ENCODE measurements at places on chromosomes 12 and 14.

GRCh38 chr12:29160230-29160629 lies 11.2 kb downstream of the FAR2 start:
- no peak for DNase-seq

DNA sequence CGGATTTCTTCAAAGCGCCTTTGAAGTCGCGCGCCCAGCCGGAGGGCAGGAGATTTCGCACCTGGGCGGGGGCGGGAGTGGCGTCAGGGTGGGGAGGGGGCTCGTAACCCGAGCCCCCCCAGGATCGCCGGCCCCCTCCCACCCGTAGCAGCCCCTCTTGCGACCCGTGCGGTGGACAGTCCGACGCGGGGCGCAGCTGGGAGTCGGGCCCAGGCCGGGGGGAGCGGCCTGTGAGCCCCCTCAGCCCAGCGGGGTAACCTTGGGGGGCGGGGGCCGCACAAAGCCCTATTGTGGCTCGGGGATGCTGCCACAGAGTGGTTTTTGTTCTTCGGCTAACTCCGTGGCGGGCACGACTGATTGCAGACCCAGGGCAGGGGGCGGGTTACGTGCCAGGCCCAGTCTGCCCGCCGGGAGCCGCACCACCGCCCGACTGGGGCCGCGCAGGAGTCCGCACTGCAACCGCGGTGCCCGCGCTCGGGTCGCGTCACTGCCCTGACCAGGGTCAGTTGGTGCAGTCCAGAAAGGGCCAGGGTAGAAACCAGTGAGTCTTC lies 4.2 kb upstream of the AAAS start:
- no peak for DNase-seq

DNA sequence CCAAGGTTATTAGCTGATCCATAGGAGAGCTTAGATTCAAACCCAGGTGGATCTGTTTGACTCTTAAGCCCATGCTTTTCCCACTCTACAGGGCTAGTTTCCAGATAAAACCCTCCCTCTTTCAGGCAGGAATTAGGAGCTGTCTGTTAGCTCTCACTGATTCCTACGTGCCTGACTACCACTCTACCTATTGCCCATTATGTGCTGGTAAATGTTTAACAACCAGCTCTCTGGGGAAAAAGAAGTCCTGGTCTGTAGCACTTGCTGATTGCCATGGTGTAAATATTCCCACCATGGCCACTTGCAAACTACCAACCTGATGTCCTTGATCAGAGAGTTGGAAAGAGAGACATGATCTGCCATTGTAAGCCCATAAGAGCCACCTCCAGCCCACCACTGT lies 65.5 kb upstream of the BDKRB2 start:
- DNase-seq = no peak

GRCh38 chr12:91769736-91770135 lies 375.9 kb downstream of the BTG1 start:
- no peak for DNase-seq

DNA sequence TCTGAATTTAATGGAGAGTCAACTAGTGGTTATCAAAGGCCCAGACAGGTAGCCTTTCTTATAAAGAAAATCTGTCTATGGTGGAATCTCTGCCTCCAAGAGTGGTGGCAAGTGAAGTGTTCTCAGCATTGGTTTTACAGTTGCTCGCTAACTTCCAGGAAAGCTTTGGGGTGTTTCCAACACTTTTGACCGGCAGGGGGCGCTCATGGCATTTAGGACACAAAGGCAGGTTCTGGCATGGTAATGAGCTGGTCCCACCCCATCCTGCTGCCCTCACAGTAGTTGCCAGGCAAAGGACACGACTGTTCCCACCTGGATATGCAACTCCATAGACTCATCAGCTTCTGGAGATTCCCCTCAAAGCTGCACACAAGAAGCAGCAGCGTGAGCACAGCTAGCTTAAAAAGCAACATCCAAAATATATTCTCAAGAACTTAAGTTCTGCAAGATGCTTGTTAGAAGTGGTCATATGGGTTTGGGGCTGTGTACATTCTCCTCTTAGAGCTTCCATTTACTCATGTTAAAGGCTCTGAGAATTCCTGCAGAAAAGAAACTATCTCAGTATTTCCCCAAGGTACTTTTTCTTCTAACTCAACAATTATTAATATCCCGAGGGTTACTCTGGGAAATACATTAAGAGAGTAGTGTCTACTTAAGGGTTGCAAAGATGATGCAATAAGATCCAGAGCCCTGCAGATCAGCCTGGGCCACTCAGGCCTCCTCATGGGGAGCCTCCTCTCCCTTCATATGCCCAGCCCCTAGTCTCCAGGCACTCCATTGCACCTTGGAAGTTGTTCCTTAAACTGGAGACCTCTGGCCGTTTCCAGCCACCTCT lies 14.8 kb downstream of the PROX2 start:
- peak; percentile 56 for DNase-seq

GRCh38 chr12:87676731-87677130 lies 352.5 kb downstream of the C12orf50 start:
- no peak for DNase-seq

DNA sequence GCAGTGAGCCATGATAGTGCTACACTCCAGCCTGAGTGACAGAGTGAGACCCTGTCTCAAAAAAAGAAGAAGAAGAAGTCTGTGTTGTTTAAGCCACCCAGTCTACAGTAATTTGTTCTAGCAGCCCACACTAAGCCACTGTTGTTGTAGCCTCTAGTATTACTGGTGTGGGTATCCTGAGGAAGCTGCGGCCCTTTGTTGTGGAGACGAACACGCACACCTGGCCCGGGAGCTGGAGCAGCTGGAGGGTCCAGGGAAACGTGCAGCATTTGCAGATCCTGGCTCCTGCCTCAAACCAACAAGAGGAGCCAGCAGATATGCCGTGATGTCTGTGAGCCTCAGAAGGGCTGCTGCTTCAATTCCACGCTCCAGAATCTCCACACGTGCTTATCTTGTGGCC lies 65.3 kb downstream of the MAP1LC3B2 start:
- DNase-seq = no peak

GRCh38 chr12:52235822-52236361 lies 2.8 kb downstream of the KRT7 start:
- DNase-seq = peak; percentile 94

- no peak for DNase-seq
Measured at GRCh38 chr12:89690925-89691324, 17.7 kb downstream of the ATP2B1 start.

DNA sequence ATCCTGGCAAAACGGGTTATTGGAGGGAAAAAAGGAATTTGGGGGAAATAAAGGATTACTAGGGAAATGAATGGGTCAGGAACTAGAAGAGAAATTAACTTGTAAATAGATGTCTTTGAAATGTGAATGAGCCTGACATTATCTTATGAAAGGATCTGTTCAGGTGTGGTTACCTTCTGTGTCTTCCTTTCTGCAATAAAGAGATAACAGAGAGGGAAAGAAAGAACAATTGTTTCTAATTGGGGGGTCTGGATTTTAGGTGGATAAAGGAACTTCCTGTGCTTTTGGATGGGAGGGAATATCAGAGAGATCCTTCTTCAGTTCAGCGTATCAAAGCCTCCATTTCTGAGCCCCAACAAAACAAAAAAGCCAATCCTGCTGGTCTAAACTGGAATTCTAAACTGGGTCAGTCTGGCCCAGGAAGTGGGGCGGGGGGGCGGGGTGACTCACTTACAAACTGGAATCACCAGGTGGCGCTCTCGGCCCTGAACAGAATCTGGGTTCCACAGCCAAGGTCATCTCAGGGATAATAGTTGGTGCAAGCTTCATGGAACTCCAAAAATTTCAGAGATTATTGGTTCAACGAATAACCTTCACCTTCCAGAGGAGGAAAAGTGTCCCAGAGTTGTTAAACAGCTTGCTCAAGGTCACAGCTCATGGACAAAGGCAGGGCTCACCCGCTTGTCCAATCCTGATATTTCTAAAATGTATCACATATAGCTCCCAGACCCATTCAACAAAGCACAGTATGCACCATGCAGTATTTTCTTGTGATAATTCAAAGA lies 15.2 kb upstream of the PEBP1 start:
- peak; percentile 83 for DNase-seq

DNA sequence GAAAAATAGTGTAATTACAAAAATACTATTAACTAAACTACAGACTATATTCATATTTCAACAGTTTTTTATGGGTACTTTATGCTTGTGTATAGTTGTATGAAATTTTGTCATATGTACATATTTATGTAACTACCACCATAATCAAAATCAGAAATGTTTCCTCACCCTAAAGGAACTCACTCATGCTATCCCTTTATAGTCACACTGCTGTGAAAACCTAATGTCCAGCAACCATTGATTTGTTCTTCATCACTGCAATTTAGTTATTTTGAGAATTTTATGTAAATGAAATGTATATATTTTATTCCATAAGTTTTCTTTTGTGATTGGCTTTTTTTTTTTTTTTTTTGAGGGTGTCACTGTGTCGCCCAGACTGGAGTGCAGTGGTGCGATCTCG lies 278.9 kb upstream of the SLC16A7 start:
- no peak for DNase-seq

DNA sequence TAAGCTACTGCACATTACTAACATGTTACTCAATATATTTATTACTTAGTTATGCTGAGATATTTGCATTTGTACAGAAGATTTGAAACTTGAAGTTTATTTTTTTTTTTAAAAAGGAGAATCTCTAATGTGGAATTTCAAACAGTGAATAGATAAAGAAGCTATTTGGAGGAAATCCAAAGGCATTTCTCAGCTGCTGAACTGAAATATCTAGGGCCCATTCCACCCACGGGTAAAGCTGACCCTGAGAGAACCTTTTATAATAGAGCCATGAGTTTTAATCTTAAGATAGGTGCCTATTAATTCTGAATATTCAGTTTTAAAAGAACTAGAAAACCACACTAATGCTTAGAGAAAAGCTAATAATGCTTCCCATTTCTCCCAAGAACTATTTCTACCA lies 225.4 kb upstream of the CAND1 start:
- DNase-seq = no peak

- DNase-seq = no peak
Measured at GRCh38 chr14:101276309-101277091, 284.8 kb upstream of the DIO3 start.

DNA sequence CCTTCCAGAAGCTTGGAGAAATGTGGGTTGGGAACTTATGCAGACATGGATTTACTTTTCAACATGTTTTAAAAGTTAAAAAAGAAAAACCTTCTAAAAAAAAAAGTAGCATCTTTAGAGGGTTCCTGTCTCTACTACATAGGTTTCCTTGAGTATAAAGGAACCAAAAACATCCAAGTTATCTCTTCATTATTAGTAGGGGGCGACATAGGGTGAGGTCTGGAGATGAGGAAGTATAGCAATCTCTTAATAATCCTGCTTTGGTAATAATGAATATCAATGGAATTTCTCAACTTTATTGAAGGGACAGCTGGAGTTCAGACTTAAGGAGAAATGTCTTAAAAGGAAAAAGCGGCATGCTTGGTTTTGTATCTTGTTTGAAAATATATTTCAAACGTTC lies 6.5 kb upstream of the PLXNC1 start:
- no peak for DNase-seq

DNA sequence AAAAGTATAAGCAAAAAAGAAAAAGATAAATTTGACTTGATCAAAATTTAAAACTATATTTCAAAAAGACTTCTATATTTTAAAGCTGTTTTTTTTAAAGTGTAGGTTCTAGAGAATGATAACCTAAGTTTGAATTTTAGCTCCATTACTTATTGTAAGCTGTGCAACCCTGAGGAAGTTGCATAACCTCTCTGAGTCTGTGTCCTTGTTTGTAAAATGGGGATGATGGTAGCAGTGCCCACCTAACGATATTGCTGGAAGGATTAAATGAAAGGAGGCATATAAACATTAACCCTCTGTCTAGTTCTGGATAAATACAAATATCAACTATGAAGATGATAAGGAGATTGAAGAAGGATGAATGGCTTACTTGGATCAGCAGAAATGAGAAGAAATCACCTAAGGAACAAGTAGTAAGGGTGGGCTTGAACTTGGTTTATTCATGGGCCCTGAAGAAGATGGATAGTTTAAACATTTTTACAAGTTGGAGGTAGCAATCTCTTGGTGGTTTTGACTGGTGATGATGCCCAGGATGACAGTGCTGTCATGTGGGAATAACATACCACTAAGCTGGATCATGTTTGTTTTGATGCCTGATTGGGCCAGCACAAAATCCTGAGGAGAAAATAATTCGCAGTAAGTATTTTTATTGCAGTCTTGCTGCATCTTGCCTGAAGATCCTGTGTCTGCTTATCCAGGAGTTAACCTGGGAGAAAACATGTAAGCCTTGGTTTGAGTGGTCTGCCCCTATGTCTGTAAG lies 35.0 kb downstream of the TXNRD1 start:
- no peak for DNase-seq

DNA sequence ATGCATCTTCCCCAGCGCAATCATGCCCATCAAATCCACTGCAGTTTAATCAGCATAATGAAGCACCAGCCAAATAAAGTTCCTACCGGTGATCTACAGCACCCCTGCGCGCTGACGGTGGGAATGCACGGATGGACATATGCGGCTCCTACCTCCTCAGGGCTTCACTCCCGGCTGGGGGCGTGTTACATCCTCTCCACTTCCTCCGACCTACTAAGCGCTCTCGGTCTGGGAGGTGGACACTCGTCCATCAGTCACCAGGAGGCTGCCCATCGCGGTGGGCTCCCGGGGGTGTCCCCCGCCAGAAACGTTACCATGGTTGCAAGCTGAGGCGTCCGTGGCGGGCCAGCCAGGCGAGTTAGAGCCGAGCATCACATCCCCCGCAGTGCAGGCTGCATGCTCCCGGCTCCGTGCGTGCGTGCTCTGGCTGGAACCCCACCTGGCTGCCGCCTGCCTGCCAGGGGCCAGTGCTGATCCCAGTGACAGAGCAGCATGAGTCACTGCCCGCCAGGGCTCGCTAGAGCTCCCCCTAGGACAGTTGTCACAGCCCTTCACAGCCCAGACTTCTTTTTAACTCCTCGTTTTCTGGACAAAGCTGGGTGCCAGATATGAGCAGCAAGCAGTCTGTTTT lies 73.0 kb downstream of the CIT start:
- DNase-seq = peak; percentile 68

DNA sequence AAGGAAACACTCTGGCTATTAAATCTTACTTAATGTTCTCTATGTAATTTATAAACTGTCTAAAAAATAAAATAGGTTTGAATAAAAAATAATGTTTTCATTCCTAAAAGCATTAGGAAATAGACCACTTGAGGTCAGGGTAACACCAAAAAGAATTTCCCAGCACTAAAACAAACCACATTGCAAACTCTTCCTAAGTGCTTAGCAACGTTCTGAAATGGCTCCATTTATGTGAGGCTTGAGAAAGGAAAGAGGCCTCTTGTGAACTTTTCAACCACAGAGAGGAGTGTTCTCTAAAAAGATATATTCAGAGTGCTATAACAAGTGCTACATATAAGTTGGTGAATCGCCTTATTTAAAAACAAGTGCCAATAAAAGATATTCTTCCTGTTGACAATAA lies 42.7 kb downstream of the ALX1 start:
- DNase-seq = no peak

GRCh38 chr12:45731190-45731775 lies 1.8 kb downstream of the ARID2 start:
- no peak for DNase-seq

DNA sequence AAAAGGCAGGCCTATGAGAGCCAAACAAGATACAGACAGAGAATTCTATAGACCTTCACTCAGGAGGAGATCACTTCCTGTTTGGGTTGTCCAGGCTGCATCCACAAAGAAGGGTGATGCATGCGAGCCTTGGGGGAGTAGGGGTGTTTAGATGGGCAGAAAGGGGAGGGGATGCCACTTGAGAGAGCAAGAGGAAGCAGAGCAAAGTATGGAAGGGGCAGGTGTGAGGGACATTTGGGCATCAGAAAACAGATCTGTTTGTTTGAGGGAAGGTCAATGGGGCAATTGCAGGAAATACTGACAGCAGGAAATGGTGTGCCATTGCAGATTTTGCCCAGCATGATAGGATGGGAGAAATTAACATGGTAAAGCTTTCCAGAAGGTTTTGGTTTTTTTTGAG lies 146.4 kb upstream of the FOXN3 start:
- DNase-seq = no peak
